PC-9 (cell line): ENCODE measurements at places on chromosomes 1 and 21. TPM values are rescaled to one million over a fixed set of nuclear protein-coding genes. Genes with fewer than 3 reads are reported as not detected.
A peak's percentile ranks its signal among the peaks of the same experiment; 100 is the strongest.

DNA sequence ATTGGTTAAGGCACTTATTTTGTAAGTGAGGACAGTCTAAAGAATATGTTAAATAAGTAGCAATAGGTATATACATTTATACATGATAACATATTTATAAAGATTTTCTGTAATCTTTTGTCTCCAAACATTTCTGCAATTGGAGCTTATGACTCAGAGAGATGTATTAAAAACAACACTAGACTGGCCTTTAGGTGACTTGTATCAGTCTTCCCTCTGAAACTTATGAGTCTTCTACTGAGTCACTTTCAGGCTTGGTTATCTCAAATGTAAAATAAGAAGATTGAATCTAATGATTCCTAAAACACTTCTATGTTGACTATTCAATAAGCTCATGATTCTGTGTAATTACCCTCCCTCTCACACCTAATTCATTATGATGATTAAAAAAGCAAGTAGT is 672.6 kb upstream of the NEGR1 start:
- no peaks in the 10 kb centered on the region for H3K4me1 ChIP-seq
- H3K4me3 ChIP-seq: no peak overlapping the region
- H3K27ac ChIP-seq: no peak overlapping the region
- no peaks in the 10 kb centered on the region for H3K27me3 ChIP-seq

DNA sequence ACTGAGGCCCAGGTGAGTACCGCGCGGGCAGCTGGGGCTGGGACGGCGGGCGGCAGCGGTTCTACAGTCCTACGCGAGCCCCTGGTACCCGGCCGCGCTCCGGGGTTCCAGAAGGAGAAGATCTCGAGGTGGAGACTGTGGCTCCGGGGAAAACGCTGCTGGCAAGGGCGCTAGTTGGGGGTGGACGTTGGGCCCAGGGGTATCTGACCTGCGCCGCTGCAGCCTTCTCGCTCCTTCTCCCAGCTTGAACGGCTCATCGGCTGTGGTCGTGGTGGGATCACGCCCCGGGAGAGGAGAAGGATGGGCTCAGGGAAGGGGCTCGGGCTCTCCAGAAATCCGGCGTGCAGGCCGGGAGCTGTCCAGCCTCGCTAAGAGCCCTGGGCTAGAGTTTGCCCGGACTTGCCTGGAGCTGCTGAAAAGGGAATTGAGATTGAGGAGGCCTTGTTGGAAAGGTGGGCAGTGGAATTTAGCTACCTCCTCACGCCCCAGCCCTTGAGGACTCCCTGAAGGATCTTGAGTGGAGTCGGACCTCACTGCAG is 1.1 kb upstream of the POU3F1 start:
- H3K27ac ChIP-seq: no peak overlapping the region
- no peak for DNase-seq

GRCh38 chr1:68330391-68330790 is 98.1 kb upstream of the WLS start:
- no peak overlapping the region for H3K27ac ChIP-seq
- H3K27me3 ChIP-seq: peaks cover 10% of the 10 kb centered on the region; the same call in 1 of the 2 replicates
- no peak for DNase-seq
- H3K36me3 ChIP-seq: no peaks in the 10 kb centered on the region

DNA sequence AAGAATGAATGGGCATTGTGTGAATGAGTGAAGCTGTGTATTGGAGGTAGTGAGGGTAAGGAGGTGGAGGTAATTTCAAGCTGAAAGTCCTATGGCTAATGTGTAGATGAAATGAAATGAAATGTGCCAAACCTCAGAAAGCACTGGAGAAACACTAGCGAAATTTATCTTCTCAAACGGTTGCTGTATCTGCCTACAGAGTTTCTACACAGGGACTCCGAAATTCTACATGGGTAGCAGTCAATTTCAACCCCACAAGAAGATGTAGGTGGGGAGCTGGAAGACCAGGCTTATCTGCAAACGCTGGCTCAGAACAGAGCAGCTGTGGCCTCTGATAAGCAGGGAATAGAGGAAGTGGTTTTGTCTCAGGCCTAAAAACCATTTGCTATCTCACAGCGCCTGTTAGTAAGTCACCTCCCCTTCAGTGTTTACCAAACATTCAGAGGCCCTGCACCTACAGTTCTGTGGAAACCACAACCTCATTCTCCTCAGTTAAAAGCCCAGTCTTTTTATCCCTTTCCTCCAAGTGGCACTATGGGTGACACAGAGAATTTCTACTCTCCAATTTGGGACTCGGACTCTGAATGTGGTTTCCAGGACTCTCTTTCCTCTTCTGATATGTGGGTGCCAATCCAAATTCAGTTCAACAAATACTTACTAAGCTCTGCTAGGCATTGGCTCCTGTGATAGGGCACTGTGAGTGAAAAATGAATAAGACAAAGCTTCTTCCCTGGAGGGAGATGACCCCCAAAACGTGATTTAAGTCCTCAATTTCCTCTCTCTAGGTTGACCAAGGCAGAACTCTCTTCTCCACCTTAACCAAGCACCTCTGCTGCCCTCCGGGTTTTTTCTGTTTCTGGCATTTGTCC is 17.2 kb upstream of the SLAMF6 start:
- no peaks in the 10 kb centered on the region for H3K27me3 ChIP-seq
- no peaks in the 10 kb centered on the region for H3K4me1 ChIP-seq
- H3K4me3 ChIP-seq: no peak overlapping the region
- H3K36me3 ChIP-seq: no peaks in the 10 kb centered on the region
- no peak overlapping the region for H3K27ac ChIP-seq

- DNase-seq: no peak
- no peaks in the 10 kb centered on the region for H3K4me1 ChIP-seq
- no peak overlapping the region for H3K27ac ChIP-seq
- H3K36me3 ChIP-seq: no peaks in the 10 kb centered on the region
Observed at GRCh38 chr21:42401820-42402251, 1.9 kb upstream of the UBASH3A start.

- H3K4me3 ChIP-seq: no peak overlapping the region
- DNase-seq: no peak
- H3K27ac ChIP-seq: no peak overlapping the region
- H3K27me3 ChIP-seq: no peaks in the 10 kb centered on the region
- no peaks in the 10 kb centered on the region for H3K36me3 ChIP-seq
Observed at GRCh38 chr21:33712022-33712803, 69.9 kb downstream of the ITSN1 start.

DNA sequence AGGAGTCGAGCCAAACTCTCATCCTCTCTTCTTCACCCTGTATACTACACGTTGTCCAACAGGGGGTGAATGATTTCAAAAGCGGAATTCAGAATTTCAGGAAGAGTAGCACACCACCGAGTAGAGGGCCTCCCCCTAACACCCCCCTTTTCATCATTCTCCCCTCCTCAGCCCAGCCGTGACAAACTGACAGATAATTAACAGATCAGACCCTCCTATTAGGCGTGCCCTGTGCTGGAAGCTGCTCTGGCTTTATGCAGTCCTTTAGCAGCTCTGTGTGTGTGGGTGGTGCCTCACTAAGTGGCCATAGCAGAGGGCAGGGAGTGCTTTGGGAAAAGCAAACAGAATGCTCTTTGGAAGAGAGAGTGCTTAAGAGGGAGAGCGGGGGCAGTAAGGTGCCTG is 44.3 kb downstream of the PEX14 start:
- no peak overlapping the region for H3K4me3 ChIP-seq
- H3K27me3 ChIP-seq: no peaks in the 10 kb centered on the region
- no peak overlapping the region for H3K27ac ChIP-seq
- H3K36me3 ChIP-seq: no peaks in the 10 kb centered on the region

DNA sequence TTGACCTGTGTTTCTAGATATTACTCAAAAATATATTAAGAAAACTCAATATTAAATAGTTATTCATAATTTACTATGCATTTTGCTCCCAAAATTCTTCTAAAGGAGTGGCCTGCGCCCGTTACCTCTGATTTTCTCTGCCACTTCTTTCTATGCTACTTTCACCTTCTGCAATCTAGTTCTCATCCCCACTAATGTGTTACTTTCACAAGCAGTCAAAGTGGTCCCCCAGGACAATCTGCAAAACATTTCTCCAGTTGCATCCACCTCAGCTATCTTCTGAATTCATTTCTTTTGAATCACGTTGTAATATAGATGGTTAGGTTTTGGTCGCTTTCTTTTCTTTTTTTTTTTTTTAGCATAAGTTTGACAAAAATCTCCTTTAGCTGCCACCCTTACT is 13.4 kb downstream of the INSL5 start:
- peaks cover 15% of the 10 kb centered on the region for H3K4me1 ChIP-seq
- H3K36me3 ChIP-seq: no peaks in the 10 kb centered on the region
- DNase-seq: no peak
- no peak overlapping the region for H3K4me3 ChIP-seq
- H3K27ac ChIP-seq: no peak overlapping the region

GRCh38 chr1:3593745-3594144 is 17.6 kb downstream of the MEGF6 start:
- no peak overlapping the region for H3K4me3 ChIP-seq
- no peak overlapping the region for H3K27ac ChIP-seq
- no peak for DNase-seq
- H3K36me3 ChIP-seq: no peaks in the 10 kb centered on the region
- no peaks in the 10 kb centered on the region for H3K4me1 ChIP-seq
- no peaks in the 10 kb centered on the region for H3K27me3 ChIP-seq

DNA sequence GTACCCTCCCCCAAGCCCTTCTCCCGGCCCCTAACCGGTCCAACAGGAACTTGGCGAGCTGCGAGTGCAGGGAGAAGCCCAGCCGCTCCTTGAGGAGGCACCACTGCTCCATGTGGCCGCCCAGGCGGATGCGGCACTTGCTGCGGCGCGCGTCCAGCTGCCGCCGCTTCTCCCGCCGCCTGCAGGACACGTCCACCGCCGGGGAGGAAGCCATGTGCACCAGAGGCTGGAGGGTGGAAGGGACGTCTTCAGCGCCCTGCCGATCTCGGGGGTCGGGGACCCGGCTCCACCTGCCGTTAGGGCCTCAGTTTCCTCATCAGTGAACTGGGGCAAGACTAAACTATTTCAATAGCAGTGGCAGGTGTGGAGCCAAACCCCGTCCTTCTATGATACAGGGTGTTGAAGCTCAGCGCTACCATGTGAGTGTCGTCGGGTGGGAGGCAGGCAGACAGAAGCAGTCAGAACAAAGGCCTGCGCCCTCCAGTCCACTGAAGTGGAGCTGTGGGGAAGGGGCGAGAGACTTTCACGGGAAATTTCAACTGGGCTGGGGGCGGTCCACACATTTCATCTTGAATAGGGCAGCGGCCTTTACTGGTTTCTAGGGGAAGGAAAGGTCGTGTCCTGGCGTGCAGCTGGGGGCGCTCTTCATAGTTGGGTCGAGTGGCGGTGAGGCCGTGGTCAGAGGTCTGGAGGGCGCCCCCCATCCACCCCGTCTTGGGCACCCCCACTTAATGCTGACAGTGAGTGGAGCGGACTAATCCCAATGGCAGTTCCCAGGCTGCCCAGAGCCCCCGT is 592 bp downstream of the ZNF692 start:
- H3K27ac ChIP-seq: peak overlapping the region; percentile 72
- H3K4me1 ChIP-seq: peaks cover 16% of the 10 kb centered on the region
- H3K36me3 ChIP-seq: no peaks in the 10 kb centered on the region; the same call in 1 of the 2 replicates
- H3K4me3 ChIP-seq: peak overlapping the region; percentile 75

DNA sequence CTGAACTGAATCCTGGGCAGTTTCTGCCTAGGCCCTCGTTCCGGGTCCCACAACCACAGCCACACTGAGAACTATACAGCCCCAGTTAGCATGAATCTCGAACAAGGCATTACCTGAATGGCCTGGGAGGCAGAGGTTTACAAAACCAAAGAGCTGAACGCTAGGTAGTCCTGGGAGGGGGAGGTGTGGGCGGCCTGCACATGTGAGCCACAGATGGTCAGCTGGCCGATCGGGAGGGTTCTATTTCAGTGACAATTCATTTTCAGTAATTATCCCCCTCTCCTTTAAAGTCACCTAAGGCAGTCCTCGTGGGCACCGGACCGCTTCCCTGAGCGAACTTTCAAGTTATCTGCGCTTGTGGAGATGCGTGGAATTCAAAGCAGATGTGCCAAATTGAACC is 111.9 kb downstream of the GLIS1 start:
- no peak for DNase-seq
- no peaks in the 10 kb centered on the region for H3K36me3 ChIP-seq
- peaks cover 16% of the 10 kb centered on the region for H3K27me3 ChIP-seq

- H3K4me1 ChIP-seq: peaks cover 52% of the 10 kb centered on the region
- H3K4me3 ChIP-seq: peak overlapping the region; percentile 9; the same call in 1 of the 2 replicates
- no peaks in the 10 kb centered on the region for H3K36me3 ChIP-seq
- peak; percentile 68 for DNase-seq
- no peak overlapping the region for H3K27ac ChIP-seq
Observed at GRCh38 chr1:205319081-205320018, 2.2 kb downstream of the NUAK2 start.

DNA sequence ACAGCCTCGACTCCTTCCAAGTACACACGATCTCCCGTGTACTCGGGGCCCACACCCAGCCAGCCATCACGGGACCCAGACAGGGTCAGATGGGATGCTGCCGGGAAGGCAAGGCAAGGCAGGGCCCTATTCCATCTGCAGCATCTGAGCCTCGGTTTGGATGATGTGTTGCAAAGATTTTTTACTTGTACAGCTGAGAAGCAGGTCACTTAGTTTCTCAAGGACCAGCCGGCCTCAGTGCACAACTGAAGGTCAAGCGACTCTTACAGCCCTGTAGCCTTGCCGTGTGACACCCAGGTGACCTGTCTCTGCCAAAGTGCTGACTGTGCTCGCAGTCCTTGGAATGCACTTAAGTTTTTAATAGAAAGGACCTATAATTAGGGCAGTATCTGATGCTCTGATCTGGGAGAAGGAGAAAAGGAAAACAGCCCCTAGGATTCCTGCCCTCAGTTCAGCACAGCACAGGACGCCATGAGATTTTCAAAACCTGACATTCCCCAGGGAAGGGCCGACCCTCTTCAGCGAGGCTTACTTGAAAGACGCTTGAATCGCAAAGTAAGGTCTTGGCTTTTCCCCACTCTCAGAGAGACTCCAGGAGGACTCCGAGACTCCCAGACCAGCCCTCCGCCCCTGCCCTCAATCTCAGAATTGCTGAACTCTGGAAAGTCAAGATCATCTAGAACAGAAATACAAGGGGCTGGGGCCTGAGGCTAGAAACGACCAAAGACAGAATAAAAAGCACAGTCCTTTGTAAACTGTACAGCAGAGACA is 1.3 kb downstream of the GPR157 start:
- no peaks in the 10 kb centered on the region for H3K36me3 ChIP-seq
- peak overlapping the region; percentile 70 for H3K4me3 ChIP-seq
- peaks cover 33% of the 10 kb centered on the region for H3K4me1 ChIP-seq
- H3K27me3 ChIP-seq: no peaks in the 10 kb centered on the region

DNA sequence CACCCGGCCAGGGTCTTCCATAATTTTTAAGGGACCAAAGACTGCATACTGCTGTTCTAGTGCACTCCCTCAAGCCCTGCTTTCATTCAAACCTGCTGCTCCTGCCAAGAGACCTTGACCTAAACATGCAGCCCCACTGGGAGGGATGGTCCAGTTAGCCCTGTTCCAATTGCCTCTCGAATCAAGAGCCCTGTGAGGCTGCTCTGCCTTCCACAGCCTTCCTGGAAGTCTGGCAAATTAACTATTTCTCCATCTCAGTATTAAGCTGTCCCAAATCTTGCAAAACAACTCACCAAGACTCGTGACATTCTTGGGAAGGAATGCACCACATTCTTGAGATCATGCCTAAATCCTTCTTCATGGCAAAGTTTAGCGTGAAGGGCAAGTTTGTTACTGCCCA is 231.3 kb downstream of the C1orf94 start:
- H3K27ac ChIP-seq: no peak overlapping the region
- no peak for DNase-seq
- no peaks in the 10 kb centered on the region for H3K36me3 ChIP-seq
- H3K4me1 ChIP-seq: no peaks in the 10 kb centered on the region
- H3K4me3 ChIP-seq: no peak overlapping the region

Gene SPTA1
- not detected in 2 replicates for total RNA-seq

Gene TNFAIP8L2
- not detected in 2 replicates for total RNA-seq

Gene OLIG2
- not detected in 2 replicates for total RNA-seq

Gene GBP7
- not detected in 2 replicates for total RNA-seq

Gene RNU11
- total RNA-seq: not detected in 2 replicates

Gene F13B
- not detected in 2 replicates for total RNA-seq

Gene MSH4
- 0.35 and 0.50 TPM in 2 replicates for total RNA-seq

Gene RPTN
- not detected in 2 replicates for total RNA-seq

Gene GPR3
- 0.98 and 1.2 TPM in 2 replicates for total RNA-seq

Gene VSIG8
- not detected in 2 replicates for total RNA-seq
